Activated CD4-positive, alpha-beta T cell treated with anti-CD3 and anti-CD28 coated beads for 36 hours (primary cell): ENCODE measurements at places on chromosomes 11 and 22. TPM values are rescaled to one million over a fixed set of nuclear protein-coding genes. Genes with fewer than 3 reads are reported as not detected.

DNA sequence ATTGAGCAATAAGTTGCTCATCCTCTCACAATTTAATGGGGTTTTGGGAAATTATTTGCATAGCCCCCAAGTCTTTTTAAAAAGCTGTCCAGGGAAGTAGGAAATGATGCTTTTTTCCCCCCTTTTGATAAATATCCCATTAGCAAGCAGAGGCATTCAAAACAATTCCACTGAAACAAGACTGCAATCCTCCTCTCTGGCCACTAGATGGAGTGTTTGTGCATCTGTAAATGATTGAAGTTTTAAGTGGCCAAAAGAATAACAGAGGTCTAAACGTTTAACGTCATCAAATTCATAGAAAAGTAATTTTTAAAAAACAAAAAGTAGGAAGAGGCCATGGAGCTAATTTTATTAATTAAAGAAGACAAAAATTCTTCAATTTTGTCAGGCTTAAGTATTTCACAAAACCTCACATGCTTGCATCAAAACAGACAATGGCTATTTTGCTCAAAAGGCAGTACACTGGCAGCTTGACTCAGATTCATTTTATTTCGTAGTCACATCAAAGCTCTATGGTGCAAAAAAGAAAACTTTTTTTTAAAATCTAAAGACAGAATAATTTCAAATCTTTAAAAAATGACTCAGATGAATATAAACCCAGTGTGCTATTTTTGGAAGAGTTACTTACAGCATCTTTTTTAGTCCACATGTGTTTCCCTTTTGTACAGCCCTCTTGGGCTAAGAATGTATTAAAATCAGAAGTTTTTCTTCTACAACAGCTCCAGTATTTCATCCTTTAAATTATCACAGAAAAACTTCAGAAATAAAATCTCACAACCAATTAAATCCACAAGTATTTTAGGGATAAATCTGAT, 17.8 kb downstream of the CHORDC1 start:
- H3K4me1 ChIP-seq, result peaks cover 15% of the 10 kb centered on the region
- peak; percentile 11 for DNase-seq
- H3K27ac ChIP-seq, result peak overlapping the region; percentile 39
- peaks cover 55% of the 10 kb centered on the region for H3K36me3 ChIP-seq
- no peaks in the 10 kb centered on the region for H3K27me3 ChIP-seq
- H3K4me3 ChIP-seq, result no peak overlapping the region

- H3K4me1 ChIP-seq, result no peaks in the 10 kb centered on the region
- DNase-seq, result no peak
- no peak overlapping the region for H3K4me3 ChIP-seq
- no peak overlapping the region for H3K27ac ChIP-seq
These were observed 312.2 kb upstream of the C11orf87 start for GRCh38 chr11:109109571-109110315.

DNA sequence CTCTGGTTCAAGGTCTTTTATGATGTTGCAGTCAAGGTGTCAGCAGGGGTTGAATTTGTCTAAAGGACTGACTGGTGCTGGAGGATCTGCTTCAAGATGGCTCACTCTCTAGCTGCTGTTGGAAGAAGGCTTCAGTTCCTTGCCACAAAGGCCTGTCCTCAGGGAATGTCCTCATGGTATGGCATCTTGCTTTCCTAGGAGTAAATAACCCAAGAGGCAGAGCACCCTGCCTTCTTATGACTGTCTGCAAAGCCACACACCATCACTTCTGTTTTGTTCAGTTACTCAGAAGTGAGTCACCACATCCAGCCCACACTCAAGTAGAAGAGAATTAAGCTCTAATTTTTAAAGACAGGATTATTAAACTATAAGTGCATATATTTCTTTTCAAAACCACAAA, 45.2 kb downstream of the PLAAT5 start:
- H3K4me3 ChIP-seq, result no peak overlapping the region
- peaks cover 7% of the 10 kb centered on the region for H3K27me3 ChIP-seq
- no peaks in the 10 kb centered on the region for H3K36me3 ChIP-seq
- H3K27ac ChIP-seq, result no peak overlapping the region
- peaks cover 35% of the 10 kb centered on the region for H3K4me1 ChIP-seq
- DNase-seq, result peak; percentile 45

GRCh38 chr11:88016392-88017170, 158.7 kb downstream of the RAB38 start:
- peak; percentile 72 for DNase-seq
- H3K4me1 ChIP-seq, result no peaks in the 10 kb centered on the region
- no peak overlapping the region for H3K4me3 ChIP-seq
- no peak overlapping the region for H3K27ac ChIP-seq

DNA sequence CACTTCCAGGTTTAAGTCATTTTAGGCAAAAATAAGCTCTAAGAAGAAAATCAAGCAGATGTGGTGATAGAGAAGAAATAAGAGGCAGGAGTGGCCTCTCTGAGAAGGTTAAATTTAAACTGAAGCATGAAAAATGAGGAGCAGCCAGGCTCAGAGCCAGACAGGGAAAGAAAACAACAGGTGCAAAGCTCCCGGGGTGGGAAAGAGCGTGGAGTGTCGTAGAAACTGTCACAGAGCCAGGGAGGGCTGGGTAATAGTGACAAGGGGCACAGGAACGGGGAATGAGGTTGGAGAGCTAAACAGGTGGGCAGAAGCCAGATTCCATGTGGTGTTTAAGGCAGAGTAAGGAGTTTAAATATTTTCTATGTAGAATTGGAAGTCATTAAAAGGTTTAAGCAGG, 132.1 kb upstream of the BLID start:
- no peak overlapping the region for H3K27ac ChIP-seq
- no peaks in the 10 kb centered on the region for H3K36me3 ChIP-seq
- H3K4me3 ChIP-seq, result no peak overlapping the region
- H3K27me3 ChIP-seq, result peaks cover 7% of the 10 kb centered on the region
- H3K4me1 ChIP-seq, result no peaks in the 10 kb centered on the region

- no peaks in the 10 kb centered on the region for H3K36me3 ChIP-seq
- DNase-seq, result no peak
- H3K4me3 ChIP-seq, result no peak overlapping the region
- H3K27me3 ChIP-seq, result no peaks in the 10 kb centered on the region
These were observed 7.8 kb upstream of the DDI1 start for GRCh38 chr11:104028476-104029263.

- peaks cover 2% of the 10 kb centered on the region for H3K36me3 ChIP-seq
- H3K27me3 ChIP-seq, result no peaks in the 10 kb centered on the region
- no peak overlapping the region for H3K27ac ChIP-seq
- H3K4me3 ChIP-seq, result no peak overlapping the region
These were observed 13.3 kb downstream of the TTC38 start for GRCh38 chr22:46280999-46281623.

CRYBB2 gene
- total RNA-seq, result 0.23 TPM

CYP2D6 gene
- total RNA-seq, result 3.1 TPM

ATF4 gene
- total RNA-seq, result 580 TPM

GNG3 gene
- not detected for total RNA-seq

C1QTNF5 gene
- total RNA-seq, result not detected

DNA sequence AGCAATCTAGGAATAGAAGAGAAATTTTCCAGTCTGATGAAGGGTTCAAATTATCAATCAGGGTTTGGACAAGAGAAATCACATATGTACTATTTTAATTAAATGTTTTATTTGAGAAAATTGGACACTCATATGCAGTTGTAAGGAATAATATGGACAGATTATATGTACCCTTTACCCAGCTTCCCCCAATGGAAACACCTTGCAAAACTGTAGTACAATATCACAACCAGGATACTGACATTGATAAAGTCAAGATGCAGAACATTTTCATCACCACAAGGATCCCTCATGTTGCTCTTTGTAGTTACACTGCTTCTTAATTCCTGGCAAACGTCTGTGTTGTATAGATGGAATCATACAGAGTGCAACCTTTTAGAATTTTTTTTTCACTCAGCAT, 1.4 kb upstream of the LIPT2 start:
- peaks cover 22% of the 10 kb centered on the region for H3K4me1 ChIP-seq
- no peak for DNase-seq
- H3K36me3 ChIP-seq, result no peaks in the 10 kb centered on the region

DNA sequence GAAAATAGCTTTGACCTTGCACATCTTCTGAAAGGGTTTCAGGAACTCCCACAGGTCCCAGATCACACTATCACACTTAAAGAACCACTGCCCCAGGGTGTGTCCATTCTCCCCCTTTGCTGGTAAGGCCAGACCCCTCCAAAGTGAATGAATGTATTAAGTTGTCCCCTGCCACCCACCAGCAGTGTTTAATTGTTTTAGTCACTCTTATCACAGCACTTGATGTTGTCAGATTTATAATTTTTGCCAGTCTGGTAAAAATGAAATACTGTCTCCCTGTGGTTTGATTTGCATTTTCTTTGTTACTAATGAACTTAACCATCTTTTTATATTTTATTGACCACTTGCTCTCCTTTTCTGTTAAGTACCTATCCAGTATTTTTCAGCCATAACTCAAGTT, 89.6 kb upstream of the RAB1B start:
- H3K4me3 ChIP-seq, result no peak overlapping the region
- no peaks in the 10 kb centered on the region for H3K27me3 ChIP-seq
- H3K27ac ChIP-seq, result no peak overlapping the region
- H3K36me3 ChIP-seq, result no peaks in the 10 kb centered on the region
- peaks cover 26% of the 10 kb centered on the region for H3K4me1 ChIP-seq
- no peak for DNase-seq

DEFB131B gene
- not detected for total RNA-seq

DNA sequence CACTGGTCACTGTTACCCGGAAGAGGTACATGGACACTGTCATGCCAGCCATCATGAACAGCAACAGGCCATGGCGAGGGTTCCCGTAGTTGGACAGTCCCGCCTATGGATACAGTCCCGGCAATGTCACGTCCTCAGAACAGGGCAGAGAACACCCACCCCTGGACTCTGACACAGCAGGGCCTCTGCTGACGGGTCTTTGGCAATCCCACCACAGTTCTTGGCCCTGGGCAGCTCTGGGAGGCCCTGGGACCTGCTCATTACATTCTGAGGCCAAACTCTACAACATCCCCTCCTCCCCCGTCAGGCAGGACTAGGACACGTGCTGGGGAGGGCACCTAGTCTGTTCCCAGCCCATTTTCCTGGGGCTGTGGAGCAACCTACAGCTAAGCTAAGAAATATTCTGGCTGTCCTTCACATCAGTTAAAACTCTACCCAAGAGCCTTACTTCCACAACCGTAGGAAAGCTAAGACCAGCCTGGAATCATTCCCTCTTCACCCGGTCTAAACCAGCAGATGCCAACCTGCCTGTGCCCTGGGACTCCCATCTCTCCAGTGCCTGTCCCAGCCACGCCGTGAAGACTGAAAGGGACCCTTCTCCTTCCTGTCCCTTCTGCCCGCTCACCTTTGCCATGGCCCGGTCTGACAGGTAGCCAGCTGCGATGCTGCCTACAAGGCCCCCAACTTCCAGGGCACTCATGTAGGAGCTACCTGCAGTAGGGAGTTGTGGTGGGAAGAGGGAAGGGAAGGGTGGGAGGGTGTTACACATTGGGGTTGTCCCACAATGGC, 4.5 kb downstream of the SLC37A4 start:
- DNase-seq, result no peak
- peaks cover 49% of the 10 kb centered on the region for H3K4me1 ChIP-seq
- H3K4me3 ChIP-seq, result no peak overlapping the region

GRCh38 chr11:115926601-115927000, 422.4 kb upstream of the CADM1 start:
- peaks cover 19% of the 10 kb centered on the region for H3K4me1 ChIP-seq
- H3K4me3 ChIP-seq, result no peak overlapping the region
- H3K27ac ChIP-seq, result no peak overlapping the region

GRCh38 chr11:17294033-17294432, 17.5 kb downstream of the NUCB2 start:
- H3K36me3 ChIP-seq, result peaks cover 16% of the 10 kb centered on the region
- DNase-seq, result peak; percentile 39
- no peak overlapping the region for H3K4me3 ChIP-seq
- H3K27ac ChIP-seq, result no peak overlapping the region
- H3K4me1 ChIP-seq, result peaks cover 50% of the 10 kb centered on the region

OR8D1 gene
- total RNA-seq, result not detected
